ENCODE measurements at places on chromosomes 12 and 14.

DNA sequence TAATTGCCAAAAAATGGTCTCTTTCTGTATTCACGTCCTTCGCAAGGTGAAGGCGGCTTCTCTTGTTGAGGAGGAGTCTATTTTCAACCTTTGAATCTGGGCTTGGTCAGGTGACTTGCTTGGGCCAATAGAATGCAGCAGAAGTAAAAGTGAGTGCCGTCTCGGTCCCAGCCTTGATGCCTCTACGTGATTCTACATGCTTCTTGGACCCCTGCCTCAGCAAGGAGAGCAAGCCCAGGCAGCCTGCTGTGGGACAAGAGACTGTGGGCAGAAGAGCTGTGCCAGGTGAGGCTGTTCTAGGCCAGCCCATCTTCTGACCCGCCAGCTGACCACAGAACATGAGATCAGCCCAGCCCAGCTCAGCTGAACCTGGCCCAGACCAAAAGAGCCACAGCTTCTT, 39.1 kb upstream of the CCDC63 start:
- DNase-seq, result no peak

DNA sequence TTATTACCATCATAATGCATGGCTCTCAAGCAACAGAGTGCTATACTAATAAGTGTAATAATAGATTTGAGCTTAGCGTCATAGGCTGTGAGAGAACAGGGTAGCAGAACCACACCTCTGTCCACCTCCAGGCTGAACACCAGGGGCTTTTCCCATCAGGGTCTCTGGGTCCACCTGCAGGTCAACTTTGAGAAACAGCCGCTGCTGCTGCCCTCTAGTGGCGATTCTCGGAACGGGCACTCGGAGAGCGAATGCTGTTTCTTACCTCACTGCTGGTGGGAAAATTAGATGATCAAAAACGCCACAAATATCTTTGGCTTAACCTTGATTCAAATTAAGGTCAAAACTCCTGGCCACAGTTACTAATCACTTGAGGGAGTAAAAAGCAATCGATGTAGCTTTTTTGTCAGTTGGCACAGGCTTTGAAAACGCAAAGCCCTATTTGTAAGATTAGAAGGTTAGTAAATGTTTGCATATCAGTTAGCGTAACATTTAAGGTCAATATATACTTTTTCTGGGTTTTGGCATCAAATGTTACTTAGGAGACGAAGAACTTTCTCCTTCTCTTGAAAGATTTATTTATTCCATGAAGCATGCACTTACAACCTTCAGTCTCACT, 127.9 kb upstream of the TMEM132D start:
- DNase-seq, result peak; percentile 52

DNA sequence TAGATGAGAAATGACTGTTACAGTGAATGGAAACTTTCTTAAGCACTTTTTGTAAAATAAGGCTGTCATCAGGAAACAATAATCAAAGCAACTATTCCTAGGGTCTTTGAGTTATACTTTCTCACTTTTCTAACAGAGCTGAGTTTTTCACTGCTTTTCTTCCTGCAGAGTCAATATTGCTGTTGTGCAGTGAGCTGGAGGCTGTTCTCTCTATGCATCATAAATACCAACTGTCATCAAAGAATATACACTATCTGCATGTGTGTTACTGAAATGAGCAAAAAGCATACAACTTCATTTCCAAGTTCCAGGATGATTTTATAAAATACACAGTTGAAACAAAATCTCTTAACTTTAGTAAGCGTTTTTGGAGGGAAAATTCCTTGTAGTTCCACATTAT, 110.4 kb upstream of the CPSF6 start:
- DNase-seq, result no peak

DNA sequence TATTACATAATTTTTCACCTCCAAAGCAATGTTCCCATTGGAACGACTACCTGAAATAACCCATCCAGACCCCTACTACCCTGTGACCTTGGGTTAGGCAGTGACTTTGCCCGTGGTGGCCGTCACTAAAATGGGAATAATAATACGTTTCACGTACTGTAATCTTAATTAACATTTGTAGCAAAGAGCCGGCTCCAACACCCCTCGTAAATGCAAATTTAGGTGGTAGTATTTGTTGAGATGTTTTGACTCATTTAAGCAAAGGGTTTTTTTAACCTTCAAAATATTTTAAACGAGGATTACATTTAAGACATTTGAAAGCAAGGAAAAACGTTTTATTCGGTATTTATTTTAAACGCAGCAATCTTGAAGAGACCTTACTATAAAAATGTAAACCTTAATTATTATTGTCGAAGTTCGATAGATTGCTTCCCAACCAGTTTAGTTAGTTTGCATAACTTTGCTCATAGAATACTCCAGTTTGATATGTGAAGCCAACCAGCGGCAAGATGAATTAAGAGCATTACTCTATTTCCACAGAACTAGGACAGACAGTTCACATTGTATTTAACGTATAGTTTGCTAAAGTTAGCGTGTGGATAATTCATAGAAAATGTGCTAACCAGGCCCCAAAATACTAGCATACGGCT, 1.4 kb upstream of the ARID2 start:
- no peak for DNase-seq

GRCh38 chr12:32155961-32156529, 49.4 kb downstream of the BICD1 start:
- no peak for DNase-seq

DNA sequence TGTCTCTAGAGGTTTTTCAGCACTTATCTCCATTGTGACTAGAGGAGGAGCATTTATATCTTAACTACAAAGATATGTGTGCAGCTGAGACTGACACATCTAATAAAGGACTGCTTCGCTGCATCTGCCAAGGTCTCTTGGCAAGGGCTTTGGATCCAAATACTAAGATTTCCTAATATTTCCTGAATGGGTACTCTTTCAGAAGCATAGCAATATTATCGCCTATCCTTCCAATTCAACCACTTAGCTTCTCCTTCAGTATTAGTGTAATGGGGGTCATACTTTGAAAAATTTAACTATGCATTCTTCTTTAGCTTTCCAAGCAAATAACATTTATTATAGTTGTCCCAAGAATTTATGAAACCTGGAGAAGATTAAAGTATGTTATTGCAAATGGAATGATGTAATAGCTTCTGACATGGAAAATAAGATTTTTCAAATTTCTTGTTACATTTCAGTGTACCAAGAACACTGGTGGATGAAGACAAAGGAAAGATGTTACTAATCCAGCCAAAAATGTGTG, 243.0 kb upstream of the PDE3A start:
- no peak for DNase-seq

GRCh38 chr14:32345311-32345791, 16.3 kb downstream of the AKAP6 start:
- DNase-seq, result no peak

DNA sequence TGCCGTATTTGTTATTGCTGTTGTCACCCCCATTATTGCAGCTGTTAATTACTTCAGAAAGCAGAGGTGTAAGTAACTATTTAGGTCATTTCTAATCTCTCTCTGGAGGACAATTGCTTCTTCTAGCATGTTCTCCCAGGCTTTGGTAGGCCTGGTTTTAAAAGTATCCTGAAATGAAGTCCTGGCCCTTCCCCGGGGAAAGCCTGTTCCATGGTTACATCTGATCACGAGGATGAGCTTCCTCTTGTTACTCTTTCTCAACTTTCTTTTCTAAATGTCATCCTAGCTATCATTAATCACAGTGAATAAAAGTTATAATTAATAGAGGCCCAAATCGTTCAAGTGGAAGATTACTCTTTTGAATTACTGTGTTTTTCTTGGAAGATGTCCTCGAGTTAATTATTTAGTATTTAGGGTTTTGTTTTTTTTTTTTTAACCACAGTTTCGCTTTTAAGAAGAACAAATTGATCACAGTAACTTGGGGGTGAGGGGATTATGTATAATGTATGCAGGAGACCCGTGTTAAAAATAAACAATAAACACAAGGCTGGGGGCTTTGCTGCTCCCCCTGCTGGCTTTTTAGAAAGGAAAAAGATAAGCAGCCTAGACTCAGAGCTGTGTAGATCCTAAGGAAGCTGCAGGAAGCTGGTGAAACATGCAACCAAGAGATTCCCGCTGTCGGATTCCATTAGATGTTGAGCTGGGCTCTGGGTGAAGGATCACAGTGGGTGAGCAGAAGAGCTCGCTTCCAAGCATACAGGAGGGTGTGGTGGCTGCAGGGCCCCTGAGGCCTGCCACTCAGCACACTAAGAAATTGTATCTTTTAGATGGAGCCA, 420.1 kb downstream of the FUT8 start:
- no peak for DNase-seq
